ENCODE measurements at places on chromosomes 12 and 14. TPM values are rescaled to one million over a fixed set of nuclear protein-coding genes. Genes with fewer than 3 reads are reported as not detected.

Gene GSC
- not detected for total RNA-seq

Gene CACNA1C
- 4.4 TPM for total RNA-seq

Gene CDCA4
- total RNA-seq = 4.0 TPM

Gene KRT71
- total RNA-seq = not detected

Gene CLECL1
- total RNA-seq = not detected

Gene OR6C76
- not detected for total RNA-seq

Gene ANKS1B
- 10.2 TPM for total RNA-seq

Gene MAP1LC3B2
- 0.66 TPM for total RNA-seq

Gene IRAK3
- total RNA-seq = 21.3 TPM

Gene FOXN4
- 0.22 TPM for total RNA-seq
